Activated gamma-delta T cell (primary cell): ENCODE measurements at places on chromosomes 6 and 20.

GRCh38 chr20:59276938-59277337 is 23.5 kb upstream of the EDN3 start:
- DNase-seq, result no peak

- DNase-seq, result no peak
Measured at GRCh38 chr6:159727717-159728445, 575 bp downstream of the WTAP start.

DNA sequence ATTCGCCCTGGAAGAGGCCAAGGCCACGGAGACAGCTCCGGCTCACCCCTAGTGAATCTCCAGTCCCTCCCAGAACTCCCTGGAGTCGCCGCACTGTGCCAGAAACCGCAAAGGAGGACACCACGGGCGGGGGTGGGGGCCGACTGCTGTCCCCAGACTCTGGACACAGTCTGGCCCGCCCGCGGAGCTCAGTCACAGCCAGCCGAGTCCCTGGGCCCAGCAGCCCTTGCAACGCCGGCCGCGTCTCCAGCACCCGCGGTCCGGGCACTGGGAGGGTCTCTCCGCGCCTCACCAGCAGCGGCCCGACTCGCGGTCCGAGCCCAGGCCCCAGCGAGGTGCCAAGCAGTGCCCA is 518 bp downstream of the PEX6 start:
- no peak for DNase-seq

- DNase-seq, result no peak
Measured at GRCh38 chr6:31087494-31088089, 24.8 kb downstream of the C6orf15 start.

DNA sequence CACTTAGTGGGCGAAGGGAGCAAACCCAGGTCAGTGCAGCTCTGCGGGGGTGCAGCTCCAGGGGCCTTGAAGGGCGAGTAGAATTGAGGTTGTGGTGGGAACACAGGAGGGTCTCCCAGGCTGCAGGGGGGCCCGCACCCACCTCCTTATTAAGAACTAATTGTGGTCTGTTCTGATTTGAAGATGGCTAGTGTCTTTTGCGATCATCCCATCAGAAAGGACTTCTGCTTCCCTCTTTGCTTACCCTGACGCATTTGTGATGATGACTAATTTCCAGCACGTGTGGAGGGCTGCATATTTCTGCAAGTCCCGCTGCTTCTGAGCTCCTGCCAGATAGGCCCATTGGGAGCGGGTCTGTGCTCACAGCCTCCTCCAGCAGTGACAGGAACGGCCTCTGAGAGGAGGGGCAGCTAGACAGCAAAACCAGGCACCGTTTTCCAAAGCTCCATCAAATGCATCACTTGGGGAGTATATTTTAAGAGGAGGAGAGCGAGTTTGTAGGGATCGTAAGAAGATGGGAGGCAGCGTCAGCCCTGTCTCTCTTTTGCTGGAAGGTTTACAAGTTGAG is 268.9 kb downstream of the CDH4 start:
- DNase-seq, result no peak

DNA sequence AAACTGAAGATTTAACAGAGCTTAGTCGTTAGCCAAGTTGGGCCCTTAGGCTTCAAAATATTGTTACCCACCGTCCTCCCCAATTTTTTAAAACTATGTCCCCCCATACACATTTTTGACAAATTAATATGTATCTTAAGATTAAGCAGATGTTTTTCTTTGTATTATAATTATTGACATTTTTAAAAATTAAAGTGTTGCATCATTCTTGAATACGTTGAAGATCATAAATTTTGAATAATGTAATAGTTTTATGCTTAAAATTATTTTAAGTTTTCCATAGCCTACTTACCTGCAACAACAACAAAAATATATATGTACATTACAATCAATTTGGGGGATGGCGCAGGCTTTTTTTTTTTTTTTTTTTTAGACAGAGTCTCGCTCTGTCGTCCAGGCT is 8.2 kb upstream of the PRSS16 start:
- no peak for DNase-seq

- no peak for DNase-seq
Measured at GRCh38 chr20:58447511-58448391, 58.7 kb downstream of the VAPB start.

DNA sequence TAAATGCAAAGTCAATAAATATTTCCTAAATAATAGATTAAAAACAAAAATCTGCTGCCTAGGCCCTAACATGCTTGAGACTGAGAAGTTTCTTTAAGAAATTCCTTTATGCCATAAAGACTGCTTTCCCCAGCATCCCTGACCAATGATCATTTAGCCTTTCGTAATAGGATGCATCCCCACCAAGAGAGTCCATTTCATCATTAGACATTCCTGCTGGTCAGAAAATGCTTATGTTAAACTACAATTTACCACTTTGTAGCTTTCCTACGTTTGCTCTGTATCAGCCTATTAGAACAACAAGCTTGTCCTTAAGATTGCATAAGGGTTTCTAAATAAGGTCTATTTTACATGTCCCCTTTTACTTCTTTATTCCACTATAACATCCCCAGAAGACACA is 59.8 kb upstream of the HSF2 start:
- no peak for DNase-seq

- no peak for DNase-seq
Measured at GRCh38 chr6:18675881-18676280, 288.7 kb downstream of the RNF144B start.

GRCh38 chr6:40956936-40957335 is 82.1 kb downstream of the UNC5CL start:
- DNase-seq, result no peak

DNA sequence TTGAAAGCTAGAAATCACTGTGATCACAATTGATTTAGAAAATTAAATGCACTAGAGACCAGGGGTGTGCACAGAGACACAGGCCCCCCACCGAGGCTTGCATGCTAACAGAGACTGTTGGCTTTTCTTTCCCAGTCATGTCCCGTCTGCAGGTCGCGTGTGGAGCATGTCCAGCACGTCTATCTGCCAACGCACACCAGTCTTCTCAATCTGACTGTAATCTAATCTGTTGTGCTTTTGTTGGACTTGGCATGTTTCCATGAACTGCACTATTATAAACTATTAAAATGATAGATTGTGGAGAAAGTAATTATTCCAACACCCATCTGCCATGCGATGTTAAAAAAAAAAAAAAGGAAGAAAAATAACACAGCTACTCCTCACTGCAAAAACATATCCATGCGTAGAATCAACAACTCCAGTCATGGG is 17.7 kb downstream of the MYLIP start:
- no peak for DNase-seq

DNA sequence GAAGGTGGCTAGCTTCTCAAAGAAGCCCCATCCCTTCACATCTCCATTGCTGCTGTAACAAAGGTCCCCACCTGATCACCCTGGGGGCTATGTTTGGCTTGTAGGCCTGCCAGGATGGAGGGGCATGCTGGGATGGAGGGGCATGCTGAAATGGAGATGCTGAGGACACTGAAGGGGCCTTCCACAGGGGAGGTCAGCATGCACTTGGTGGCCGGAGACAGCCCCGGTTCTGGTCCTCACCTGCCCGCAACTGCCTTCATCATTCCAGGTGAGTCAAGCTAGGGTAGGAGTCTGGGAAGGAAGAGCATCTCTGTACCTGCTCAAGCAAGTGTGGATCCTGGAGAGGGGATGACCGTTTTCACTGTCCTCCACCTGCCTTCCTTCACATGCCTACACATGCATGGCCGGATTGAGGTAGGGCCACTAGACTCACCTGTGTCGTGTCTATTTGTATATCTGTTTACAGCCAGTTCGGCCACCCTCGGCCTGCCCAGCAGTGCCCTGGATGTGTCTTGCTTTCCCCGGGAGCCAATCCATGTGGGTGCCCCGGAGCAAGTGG is 6.0 kb downstream of the L3MBTL1 start:
- no peak for DNase-seq

DNA sequence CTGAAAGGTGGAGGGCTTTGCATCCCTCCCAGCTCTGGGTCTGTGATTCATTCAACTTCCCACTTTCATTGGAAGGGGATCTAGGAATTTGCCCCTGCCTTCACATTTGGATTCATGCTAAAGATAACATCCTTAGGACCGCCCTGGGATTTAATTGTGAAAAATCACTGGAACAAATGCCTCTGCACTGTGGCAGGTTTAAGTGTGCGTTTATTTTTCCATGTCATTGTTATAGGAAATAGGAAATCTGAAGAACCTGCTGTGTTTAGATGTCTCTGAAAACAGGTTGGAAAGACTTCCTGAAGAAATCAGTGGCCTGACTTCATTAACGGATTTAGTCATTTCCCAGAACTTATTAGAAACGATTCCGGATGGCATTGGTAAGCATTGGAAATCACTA is 104.7 kb downstream of the LRRC1 start:
- DNase-seq, result no peak

GRCh38 chr6:137099689-137100403 is 55.1 kb upstream of the IL20RA start:
- no peak for DNase-seq

GRCh38 chr20:19944772-19945459 is 72.2 kb upstream of the NAA20 start:
- DNase-seq, result no peak

- DNase-seq, result no peak
Measured at GRCh38 chr6:25583099-25583498, 68.9 kb upstream of the SCGN start.

GRCh38 chr6:161436106-161436876 is 162.4 kb upstream of the AGPAT4 start:
- DNase-seq, result no peak

- DNase-seq, result no peak
Measured at GRCh38 chr6:131519670-131520436, 53.2 kb upstream of the ARG1 start.

GRCh38 chr6:4380881-4381281 is 245.5 kb upstream of the ECI2 start:
- DNase-seq, result no peak

GRCh38 chr6:122223251-122223650 is 176.2 kb upstream of the HSF2 start:
- DNase-seq, result no peak

DNA sequence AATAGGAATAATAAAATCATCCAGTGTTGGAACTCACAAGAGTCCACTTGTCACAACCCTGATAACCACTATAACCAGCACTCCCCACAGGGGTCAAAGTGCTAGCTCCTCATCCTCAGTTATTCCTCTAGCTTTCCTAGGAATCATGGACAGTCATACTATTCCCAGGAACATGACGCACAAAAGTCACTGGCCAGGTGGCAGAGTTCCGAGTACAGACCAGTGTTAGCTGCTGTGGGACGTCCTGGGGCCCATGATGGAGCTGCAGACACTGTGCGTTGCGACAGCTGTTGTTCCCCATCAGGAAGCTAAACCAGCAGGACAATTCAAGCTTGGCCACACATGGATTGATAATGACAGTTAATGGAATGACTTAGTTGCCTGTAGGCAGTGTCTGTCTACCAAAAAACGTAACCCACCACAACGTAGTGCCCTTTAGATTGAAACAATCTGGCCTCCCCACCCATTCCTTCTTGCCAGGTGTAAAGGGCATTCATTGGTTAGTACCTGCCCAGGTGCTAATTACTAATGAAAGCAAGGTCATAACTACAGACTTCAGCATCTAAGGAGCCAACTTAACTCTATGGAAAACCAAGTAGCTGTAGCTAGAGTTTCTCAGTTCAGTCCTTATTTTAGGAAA is 17.4 kb downstream of the EZR start:
- DNase-seq, result no peak

DNA sequence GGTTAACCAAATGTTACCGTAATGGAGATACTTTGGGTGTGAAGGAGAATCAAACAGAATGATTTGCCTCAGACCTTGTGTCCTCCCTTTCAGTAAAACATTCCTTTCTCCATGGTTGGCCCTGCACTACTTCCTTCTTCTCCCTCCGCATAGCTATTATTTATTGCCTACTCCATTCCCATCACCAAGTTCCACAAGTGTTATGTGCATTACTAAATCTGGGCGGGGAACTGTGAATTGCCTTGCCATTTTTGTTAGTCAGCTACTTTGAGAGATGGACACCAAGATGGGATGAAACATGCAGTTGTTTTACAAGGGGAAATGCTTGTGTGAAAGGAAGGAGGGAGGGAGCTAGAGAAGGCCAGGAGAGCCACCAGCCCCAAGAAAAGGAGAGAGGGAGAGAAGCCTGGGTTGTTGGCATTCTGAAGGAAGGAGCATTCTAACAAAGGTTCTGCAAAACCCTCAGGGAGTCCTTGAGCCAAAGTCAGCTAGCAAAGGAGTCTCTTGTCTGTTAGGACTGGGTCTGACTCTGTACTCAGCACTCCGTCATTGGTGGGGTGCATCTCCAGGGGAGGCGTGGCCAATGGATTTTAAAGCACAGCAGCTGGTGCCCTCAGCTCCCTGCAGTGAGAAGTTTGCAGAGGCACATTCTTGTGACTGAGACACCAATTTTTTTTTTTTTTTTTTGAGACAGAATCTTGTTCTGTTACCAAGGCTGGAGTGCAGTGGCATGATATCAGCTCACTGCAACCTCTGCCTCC is 83.6 kb upstream of the CHD6 start:
- no peak for DNase-seq

DNA sequence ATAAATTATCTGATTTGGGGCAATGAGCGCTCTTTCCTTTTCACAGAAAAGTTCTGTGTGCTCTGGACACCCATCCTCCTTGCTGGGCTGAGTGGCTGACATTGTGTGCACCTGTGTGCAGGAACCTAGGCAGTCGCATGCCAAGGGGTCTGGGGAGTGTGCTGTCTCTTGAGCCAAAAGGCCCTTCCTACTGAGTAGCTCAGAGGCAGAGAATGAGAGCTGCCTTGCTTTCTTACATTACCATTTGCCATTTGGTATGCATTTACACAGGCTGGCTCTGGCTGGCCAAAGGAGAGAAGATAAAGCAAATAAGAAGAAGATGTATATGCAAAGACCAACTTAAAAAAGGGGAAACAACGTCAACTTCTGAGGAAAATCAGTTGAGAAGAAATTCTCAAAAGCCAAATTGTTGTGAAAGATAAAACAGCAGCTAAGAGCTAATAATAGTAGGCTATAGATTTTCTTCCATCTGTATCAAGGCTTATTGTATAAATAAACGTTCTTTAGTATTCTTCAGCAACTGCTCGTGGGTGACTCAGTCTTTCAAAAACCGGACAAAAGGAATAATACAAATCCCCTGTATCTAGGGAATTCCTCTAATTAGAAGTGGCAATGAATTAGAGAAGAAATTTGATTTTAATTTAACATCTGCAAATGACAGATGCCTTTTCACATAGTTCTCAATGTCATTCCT is 121.9 kb downstream of the INSM1 start:
- no peak for DNase-seq

DNA sequence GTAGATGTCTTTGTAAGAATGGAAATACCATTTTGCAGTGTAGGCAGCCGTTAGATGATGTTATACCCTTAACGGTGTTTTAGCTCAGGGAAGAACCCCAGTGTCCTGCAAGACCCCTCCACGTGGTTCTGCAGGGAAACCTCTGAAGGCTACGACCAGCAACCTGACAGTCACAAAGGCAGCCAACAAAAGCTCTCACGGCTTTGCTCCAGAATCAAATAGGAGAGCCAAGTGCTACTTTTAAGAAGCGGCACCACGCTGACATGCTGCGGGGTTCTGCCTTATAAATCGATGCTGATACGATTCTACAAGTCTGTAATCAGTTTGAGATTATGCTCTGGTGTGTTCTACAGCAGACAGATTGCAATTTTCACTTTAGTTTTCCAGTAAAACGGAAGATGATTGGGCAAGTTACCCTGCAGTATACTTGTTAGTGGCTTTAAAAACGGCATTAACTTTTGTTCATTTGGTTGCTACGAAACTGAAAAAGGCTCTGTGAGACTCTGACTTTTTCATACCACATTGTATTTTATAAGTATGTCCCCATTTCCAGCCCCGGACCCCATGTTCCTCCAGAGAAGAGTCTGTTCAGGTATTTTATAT is 312.9 kb downstream of the SAMD5 start:
- no peak for DNase-seq

- DNase-seq, result no peak
Measured at GRCh38 chr6:141415896-141416295, 716.8 kb upstream of the GJE1 start.
